Activated CD8-positive, alpha-beta memory T cell treated with anti-CD3 and anti-CD28 coated beads, Interleukin-2, amount 10 ng/mL, durations not matched to agents 7 days and 5 days (primary cell): ENCODE measurements at places on chromosomes 16 and 17. TPM values are rescaled to one million over a fixed set of nuclear protein-coding genes. Genes with fewer than 3 reads are reported as not detected.

DNA sequence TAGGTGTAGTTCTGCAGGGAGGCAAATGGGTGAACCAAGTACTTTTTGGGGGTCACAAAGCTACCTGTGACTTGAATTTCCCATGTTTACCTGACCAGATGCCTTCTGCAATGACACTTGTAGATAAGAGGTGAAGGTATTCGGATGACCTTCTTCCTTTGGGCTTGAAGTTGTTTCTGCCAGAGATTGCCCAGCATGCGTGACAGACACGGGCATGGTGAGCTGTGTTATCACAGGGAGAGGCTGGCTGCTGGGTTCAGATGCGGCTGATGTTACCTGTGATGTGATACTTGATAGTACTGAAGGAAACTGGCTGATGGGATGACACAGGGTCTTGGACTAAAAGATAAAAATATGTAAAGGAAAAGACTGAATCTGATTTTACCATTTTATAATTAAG is 14.1 kb downstream of the PKD1L3 start:
- DNase-seq: no peak

DNA sequence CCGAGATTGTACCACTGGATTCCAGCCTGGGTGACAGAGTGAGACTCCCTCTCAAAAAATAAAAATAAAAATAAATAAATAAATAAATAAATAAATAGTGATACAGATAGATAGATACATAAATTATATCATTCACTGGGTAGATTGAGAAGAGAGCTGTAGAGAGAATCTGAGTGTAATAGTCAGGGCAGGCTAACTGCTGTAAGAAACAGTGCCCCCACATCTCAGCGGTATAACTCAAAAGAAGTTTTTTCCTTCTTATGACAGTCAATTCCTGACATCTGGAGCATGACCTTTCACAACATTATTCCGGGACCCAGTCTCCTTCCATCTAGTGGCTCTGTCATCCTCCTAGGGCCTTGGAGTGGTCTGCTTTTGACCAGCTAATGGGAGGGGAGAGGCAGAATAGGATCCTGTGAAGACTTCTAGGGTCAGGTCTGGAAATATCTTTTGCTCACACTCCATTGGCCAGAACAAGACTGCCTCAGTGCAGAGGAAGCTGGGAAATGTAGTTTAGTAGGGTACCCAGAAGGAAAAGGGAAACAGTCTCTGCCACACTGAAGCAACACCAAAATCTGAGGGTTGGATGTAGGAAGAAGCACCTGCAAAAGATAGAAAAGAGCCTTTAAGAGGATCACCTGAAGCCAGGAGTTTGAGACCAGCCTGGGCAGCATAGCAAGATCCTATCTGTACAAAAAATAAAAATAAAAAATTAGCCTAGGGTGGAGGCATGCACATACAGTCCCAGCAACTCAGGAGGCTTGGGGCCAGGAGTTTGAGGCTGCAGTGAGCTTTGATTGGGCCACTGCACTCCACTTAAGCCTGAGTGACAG is 3.0 kb upstream of the QPRT start:
- no peak for DNase-seq

DNA sequence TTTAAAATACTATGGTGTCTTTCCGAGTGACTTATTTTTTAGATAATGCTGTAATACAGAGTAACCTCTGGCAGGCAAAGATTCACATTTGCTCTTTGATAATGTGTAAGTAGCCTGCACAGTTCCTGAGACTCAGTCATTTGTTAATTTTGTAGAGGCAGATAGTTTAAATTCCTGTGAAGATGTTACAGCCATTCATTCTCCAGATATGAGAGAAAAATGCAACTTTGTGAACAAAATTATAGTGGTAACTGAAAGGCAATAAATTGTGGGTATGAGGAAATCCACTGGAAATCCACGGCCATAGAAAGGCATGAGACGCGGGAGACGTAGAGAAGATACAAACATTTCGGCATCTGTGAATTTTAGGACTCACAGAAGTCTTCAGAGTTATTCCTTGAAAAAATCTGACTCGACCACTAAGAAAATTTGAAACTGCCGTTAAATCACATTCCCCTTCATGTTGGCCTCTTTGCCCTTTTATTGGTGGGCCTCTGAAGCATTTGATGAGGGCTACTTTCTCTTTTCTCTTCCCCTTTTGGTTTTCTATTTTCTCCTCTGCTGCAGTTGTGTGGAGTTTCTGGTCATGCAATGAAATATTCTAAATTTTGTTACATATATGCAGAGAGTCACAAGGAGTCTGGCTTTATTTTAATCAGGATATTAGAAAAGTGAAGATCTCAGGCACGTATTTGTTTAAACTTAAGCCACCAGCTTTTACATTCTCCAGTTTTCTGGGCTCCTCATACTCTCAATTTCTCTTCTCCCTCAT is 18.8 kb downstream of the HS3ST3A1 start:
- no peak for DNase-seq

GRCh38 chr17:28719021-28719433 is 758 bp upstream of the RPL23A start:
- no peak for DNase-seq

DNA sequence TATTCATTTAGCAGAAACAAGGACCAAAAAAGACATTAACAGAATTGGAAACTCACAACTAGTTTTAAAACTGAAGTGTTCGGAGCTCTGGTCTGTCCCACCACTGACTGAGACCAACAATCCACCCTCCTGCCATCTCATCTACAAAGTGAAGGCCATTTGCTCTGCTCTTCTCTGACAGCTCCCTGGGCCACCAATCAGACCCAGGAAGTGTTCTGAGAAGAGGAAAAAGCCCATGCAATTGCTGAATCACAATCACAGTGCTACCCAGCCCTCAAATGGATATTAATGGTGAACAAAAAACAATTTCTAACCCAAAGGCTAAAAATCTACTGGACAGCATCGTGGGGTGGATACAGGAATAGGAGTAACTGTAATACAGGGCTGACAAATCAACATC is 2.1 kb downstream of the RPL23 start:
- no peak for DNase-seq

PTX4 gene
- not detected for total RNA-seq

CAVIN1 gene
- total RNA-seq: 1.3 TPM

CCL1 gene
- total RNA-seq: 0.73 TPM
